ENCODE measurements at places on chromosomes 11 and 22. TPM values are rescaled to one million over a fixed set of nuclear protein-coding genes. Genes with fewer than 3 reads are reported as not detected.
A peak's percentile ranks its signal among the peaks of the same experiment; 100 is the strongest.

- peak; percentile 90 for DNase-seq
Observed at GRCh38 chr11:3160252-3161031, 4.7 kb downstream of the OSBPL5 start.

- peak; percentile 48 for DNase-seq
Observed at GRCh38 chr11:12901874-12902481, 107.1 kb upstream of the RASSF10 start.

- no peak for DNase-seq
Observed at GRCh38 chr11:61083601-61084147, 18.6 kb upstream of the CD5 start.

The TIMP3 gene
- 544 TPM for total RNA-seq

- peak; percentile 92 for DNase-seq
Observed at GRCh38 chr11:111531687-111532364, 8.7 kb upstream of the LAYN start.

DNA sequence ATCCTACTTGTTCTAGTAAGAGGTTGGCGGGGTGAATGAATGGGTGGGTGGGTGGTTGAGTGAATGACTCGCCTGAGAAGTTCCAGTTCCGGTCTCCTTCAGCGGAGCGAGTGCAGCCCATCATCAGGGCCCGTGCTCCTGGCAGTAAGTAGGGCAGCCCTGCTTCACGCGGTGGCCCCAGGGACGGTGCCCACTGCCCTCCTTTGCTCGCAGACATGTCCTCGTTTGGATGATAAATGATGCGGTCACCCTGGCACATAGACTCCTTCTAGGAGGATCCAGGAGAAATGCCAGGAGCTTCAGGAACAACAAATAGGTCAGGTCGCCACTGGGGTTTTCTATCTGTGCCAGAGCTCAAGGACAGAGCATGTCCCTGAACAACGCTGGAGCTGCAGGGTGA lies 370.8 kb downstream of the CTTN start:
- no peak for DNase-seq

DNA sequence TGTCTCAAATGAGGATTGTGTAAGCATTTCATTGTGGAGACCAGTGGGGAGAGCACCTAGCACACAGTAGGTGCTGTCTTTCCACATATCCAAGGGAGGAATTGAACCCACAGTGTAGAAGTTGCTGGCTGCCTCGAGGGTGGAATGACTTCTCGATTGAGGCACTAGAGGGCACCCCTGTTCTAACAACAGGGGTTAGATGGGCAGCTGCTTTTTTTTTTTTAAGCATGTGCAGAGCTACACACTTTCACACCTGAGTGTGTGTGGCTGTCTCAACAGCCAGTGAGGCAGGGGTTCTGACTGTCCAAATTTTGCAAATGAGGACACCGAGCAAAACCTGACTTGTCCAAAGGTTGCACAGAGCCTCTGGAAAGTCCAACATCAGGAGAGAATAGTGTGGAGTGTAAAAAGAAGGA lies 118.2 kb upstream of the CRYBB3 start:
- DNase-seq, result peak; percentile 20

DNA sequence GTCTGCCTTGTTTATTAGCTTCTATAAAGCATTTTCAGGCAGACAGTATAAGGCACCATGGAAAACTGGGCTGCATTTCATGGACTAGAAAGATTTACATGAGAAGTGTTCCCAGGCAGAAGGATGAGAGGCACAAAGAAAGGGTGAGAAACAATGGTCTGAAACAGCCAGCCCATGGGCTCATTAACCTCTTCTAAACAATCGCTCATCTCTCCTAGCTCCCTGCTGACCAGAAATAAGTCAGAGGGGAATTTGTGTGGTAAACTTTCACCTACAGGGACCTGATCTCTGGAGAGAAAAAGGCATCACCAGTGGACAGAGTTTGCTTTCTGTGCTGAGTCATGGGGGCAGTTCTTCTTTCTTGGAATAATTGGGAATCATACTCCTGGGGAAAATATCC lies 51.8 kb upstream of the KIRREL3 start:
- DNase-seq, result no peak

The CBLIF gene
- not detected for total RNA-seq

- no peak for DNase-seq
Observed at GRCh38 chr22:42379966-42380537, 52.2 kb downstream of the NFAM1 start.

DNA sequence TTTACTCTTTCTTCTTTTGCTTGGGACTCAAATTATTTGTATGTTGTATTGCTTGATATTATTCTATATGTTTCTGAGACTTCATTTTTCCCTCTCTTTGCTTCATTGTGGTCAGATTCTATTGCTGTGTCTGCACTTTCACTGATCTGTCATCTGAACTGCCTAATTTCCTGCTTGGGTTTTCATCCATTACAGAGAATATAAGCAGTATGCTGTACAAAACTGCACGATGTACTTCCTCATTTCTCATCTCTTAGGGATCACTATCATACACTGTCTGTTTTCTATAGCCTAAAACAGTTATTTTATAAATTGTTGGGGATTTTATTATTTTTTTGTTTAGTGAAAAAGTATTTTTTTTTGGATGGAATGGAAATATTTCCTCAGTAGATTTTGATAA lies 736.7 kb upstream of the ANO5 start:
- no peak for DNase-seq

The PAFAH1B2 gene
- total RNA-seq, result 125 TPM

The BDNF gene
- 4.9 TPM for total RNA-seq

The TLCD5 gene
- 4.9 TPM for total RNA-seq

DNA sequence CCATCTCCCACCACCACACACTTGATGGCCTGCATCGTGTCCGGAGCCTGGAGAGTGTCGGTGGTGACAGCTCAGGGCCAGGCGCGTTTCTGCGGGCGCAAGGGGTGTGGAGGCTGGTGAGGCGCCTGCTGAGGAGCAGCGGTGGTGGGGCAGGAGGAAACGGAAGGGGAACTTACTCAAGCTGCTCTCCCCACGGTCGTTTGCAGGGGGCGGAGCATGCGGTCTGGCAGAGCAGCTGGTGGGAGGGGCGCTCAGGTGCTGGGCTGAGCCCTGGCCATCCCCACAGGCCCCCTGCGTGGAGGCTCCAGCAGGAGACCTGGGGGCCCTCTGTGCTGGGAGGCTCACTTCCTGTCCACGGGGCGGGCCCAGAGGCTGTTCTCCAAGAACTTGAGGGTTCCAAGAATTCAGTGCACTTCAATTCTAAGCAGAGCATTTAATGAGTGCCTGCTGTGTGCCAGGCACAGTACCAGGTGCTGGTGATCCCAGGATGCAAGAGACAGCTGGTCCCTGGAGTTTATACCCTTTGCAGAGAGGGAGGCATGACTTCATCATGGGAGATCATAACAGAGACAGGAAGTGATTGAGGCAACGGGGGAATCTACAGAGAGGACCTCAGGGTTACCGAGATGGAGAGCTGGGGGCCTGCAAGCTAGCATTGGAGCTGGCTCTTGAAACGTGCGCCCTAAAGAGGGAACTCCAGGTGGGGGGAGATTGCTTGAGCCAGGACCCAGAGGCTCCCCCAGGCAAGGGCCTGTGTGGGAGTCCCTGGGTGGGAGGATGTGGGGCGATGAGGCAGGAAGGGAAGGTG lies at the start of gene RAC2:
TSS of gene RAC2 (minus strand) at position 156 of the 808 bp plus-strand sequence. CDS start at position 35, 121 bp downstream.
- DNase-seq, result peak; percentile 78

The ANGPTL5 gene
- total RNA-seq, result not detected

DNA sequence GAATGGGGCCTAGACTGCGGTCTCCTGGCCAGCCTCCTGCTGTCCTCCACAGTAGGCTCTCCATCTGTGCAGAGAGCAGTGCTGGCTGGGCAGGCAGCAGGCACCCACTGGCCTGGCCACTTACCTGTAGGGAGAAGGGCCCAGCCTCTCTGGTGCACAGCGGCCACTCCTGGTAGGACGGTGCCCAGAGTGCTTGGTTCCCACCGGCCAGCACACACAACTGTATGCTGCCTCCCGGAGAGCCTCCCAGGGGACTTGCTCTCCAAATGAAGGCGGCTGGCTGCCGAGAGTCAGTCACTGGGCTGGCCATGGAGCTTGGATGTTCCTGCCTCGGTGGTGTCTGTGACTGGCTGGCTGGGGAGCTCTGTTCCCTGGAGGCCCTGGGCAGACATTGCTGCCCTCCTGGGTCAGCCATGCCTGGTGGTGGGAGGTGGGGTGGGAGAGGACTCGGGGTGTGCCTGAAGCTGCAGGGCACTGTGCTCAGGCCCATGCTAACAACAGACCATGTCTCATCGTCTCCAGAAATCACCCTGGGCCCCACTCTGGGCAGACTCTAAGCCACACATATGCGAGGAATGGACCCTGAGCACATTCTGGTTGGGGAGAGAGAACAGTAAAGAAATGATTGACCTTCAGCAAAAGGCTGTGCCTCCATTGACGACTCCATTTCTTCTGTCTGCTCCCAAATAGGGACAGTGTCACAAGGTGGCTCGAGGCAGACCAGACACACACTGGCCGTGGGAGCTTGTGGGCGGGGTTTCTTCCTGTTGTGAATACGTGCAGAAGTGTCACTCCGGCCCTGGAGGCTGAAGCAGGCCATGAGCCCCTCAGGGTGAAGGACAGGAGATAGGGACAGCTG lies 350.8 kb downstream of the TBC1D22A start:
- no peak for DNase-seq

GRCh38 chr22:23685205-23685784 lies 5.5 kb upstream of the RGL4 start:
- DNase-seq, result peak; percentile 28

The ADM2 gene
- 0.20 TPM for total RNA-seq

- DNase-seq, result no peak
Observed at GRCh38 chr11:102632026-102632425, 6.9 kb upstream of the MMP20 start.

DNA sequence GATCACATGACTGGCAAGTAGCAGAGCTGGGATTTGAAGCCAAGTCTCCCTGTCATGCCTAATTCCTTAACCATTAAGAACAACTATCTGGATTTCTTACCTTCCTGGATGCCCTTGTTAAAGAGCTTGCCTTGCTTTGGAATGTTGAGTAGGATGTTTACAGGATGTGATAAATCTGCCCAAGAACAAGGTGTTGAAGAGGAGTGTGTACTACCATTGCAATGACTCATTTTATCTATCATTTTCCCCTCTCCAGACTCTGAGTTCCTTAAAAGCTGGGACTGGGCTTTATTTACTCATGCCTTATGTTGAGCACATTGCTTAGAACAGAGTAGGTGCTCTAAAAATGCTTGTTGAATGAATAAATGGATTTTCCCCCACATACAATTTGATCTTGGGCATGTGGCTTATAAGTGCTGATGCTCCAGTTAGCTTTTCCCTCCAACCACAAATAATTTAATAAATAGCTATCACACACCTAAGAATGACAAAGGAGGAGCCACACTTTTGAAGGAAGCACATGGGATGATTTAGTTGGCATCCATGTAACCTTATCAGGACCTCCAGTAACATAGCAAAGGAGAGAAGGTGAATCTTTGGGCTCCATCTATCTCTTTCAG lies 268.6 kb upstream of the SESN3 start:
- DNase-seq, result no peak

DNA sequence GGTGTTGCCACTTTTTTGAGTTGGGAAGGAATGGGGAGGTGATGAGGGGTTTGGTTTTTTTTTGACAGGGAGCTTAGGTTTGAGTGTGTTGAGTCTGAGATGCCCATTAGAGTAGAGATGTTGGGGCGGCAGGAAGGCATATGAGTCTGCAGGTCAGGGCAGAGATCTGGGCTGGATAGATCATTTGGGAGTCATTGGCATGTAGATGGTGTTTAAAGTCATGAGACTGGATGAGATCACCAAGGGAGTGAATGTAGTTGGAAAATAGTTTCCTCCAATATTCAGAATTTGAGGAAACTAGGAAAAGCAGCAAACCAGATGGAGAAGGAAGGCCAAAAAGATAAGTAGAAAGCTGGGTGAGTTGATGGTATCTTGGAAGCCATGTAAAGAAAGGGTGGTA lies 2.1 kb upstream of the ANAPC15 start:
- DNase-seq, result no peak

The ST14 gene
- total RNA-seq, result 0.60 TPM

DNA sequence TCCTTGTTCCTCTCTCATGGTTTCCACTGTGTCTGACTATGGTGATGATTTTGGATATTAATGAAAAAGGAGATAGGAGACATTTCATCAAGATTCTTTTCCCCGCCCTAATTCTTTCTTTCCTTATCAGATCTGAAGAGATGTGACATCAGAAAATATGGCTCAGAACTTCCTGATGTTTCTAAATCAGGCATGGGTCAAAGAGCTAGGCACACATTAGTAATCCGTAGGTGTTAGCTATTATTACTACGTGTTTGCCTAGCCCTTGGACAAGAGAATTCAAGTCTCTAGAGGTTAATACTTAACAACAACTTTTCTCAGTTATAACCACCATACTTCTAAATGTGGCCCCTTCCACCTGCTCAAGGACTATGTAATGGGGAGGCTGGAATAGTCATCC lies 5.8 kb downstream of the JOSD1 start:
- DNase-seq, result no peak

DNA sequence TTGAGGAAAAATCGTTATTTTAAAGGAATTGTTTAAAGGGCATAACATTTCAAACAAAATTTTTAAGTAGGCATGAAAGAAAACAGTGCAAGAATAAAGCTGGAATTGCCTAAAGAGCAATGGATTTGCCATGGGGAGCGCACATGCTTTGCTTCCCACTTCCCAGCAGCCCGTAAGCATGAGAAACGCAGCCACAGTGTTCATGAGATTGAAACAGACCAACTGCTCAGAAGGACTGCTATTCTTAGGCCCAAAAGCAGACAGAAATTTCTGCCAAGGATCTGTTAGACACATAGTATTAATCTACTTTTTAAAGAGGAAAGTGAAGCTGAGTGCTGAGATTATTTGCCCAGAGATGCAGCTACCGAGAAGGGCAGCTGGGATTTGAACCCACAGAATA lies 34.2 kb upstream of the TSKU start:
- DNase-seq, result no peak

The POU2AF2 gene
- total RNA-seq, result not detected

DNA sequence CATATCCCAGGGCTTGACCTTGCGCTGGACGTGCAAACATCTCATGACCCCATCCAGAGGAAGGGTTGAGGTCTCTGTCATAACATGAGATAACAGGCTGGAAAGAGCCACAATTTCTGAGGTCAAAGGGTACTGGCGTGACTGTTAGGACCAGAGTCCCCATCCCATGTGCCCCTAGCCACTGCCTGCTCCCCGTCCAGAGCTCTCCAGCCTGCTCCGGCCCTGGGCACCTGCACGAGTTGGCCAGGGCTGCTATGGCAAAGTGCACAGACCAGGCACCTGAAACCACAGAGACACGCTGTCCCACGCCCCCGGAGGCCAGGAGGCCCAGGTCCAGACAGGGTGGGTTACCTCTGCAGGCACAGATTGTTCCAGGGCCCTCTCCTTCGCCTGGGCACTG lies 58.9 kb downstream of the SHANK2 start:
- DNase-seq, result no peak

DNA sequence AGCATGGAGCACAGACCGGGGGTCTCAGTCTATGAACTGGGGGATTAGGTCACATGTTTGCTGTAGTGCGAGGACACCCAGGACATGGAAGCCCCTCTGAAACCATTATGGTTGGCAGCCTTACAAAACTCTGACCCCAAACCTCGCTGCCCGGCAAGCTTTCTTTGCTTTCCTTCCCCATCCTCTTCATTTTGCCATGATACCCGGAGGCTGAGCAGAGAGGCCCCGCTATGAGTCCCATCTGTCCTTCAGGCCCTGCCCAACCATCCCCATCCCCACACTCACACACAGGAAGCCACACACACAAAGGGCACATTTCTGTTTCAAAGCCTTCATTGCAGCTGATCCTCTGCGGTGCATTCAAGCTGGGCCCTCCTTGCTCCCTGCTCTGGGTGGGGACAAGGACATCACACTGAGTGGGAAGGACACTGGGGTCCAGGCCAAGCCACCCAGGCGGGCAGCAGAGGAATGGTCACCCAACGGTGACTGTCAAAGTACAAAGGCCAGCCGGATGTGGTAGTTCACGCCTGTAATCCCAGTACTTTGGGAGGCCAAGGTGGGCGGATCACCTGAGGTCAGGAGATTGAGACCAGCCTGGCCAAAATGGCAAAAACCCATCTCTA lies 176.5 kb downstream of the CTTN start:
- DNase-seq, result no peak
